ENCODE measurements at places on chromosomes 7 and 10.
A peak's percentile ranks its signal among the peaks of the same experiment; 100 is the strongest.

DNA sequence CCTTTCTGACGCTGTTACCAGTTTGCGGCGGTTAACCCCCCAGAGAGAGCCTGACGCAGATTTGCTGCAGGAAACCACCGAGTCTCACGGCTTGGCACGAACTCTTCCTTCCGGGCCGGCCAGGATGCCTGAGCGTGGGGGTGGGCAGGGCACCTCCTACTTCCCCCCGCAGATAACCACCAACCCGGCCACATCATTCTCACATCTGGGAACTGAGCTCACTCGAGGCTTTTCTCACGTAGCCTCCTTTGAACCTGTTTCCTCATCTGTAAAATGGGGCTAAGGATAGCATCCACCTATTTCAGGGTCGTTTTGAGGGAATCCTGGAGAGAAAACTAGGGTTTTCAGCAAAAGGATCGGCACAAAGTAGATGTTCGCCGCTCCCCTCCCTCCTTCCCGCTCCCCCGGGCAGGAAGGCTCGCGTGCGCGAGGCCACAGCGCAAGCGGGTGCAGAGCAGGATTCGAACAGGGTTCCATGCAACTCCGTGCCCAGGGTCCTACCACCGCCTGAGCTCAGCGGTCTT is 23.6 kb downstream of the DDIT4 start:
- peak; percentile 81 for DNase-seq

GRCh38 chr10:115093286-115093775 is at the start of gene ATRNL1:
Gene ATRNL1, plus strand, starts transcription at chr10:115093365. Its CDS starts 386 bp downstream, at chr10:115093751.
- peak; percentile 33 for DNase-seq

- peak; percentile 29 for DNase-seq
These were observed 825 bp downstream of the RAB11FIP2 start for GRCh38 chr10:118045837-118046394.

GRCh38 chr7:64320547-64321513 is 7.1 kb downstream of the ZNF736 start:
- DNase-seq: no peak

GRCh38 chr10:84159076-84159685 is 14.4 kb upstream of the GPR15LG start:
- DNase-seq: no peak

DNA sequence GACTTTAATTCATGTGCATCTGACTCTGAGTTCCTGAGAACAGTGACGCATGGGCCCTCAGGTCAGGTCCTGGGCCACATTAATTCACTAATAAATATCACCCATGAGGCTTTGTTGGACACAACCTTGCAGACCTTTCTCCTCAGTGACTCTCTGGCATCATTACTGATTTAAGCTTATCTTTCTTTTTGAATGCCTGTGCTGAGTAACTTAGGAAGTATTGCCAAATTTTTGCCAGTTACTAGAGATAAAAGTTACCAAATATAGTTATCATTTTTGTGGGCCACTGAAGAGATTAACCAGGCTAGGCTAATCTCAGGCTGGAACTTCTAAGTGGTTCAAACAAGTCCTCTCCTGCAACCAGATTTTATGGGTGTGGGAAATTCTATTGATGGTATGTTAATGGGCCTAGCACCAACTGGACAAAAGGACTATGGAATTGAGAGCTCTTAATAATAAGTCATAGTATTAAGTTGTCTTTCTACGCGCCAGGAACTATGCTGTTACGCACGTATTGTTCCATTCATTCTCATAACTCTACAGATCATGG is 28.8 kb upstream of the PRTFDC1 start:
- DNase-seq: no peak

DNA sequence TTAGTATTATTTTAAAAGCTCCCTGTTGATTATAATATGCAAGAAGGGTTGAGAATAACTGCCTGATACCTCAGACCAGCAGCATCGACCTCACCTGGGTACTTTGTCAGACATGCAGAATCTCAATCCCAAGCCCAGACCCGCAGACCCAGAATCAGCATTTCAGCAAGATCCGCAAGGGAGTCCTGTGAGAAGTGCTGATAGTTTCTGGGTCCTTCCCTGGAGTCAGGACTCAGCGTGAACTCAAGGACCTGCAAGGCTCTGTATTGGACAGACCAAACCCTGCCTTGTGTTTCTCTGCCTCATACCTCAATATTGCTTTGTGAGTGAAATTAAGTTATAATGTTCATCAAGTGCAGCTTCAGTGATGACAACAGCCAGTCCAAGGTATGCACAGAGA is 149.5 kb upstream of the NPY start:
- no peak for DNase-seq

DNA sequence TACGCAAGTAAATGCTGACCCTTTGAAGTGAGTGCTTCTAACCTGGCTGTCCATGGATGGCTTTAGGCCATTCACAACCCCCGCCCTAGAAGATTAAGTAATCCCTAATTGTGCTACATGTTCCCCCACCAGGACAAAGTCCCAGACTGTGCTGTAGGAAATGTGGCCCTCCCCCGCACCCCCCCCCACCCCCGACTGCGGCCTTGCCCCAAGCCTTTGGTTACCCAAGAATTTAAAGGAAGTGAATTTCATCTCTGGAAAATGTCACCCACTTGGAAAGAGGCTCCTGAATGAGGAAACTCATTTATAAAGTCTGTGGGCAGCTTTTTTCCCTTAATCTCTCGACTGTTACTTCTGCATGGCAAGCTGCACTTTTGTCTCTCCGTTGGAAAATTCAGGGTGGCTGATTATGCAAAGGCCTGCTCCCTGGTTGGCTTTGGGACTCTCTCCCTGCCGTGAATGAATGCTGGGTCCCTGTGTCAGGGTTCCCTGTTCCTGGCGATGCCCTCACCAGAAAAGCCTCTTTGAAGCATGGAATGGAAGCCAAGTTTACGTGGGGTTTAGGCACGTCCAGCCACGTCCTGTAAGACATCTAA is 31.4 kb upstream of the AQP1 start:
- no peak for DNase-seq

DNA sequence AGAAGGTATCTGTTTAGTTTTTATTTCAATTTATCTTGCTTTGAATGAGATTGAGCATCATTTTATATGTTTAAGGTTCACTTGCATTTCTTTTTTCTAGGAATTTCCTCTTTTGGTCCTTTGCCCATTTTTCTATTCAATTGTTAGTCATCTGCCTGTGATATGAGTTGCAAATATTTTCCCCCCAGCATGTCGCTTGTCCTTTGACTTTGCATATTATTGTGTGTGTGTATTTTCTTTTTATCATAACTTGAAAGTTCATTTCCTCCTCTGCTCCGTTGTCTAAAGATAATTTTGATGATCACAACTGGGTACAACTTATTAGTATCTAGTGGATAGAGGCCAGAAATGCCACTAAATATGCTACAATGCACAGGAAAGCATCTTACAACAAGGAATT is 132.7 kb upstream of the MDFIC start:
- no peak for DNase-seq

- no peak for DNase-seq
These were observed 145.2 kb upstream of the UNC5B start for GRCh38 chr10:71067098-71067740.

GRCh38 chr10:119281581-119282071 is 74.3 kb downstream of the GRK5 start:
- no peak for DNase-seq

- DNase-seq: no peak
These were observed 29.5 kb downstream of the TACC2 start for GRCh38 chr10:122018491-122018890.

- DNase-seq: no peak
These were observed 73.4 kb upstream of the CUX1 start for GRCh38 chr7:101743995-101744360.
